NCI-H82 (cell line): ENCODE measurements at places on chromosomes 11 and 22.
A peak's percentile ranks its signal among the peaks of the same experiment; 100 is the strongest.

DNA sequence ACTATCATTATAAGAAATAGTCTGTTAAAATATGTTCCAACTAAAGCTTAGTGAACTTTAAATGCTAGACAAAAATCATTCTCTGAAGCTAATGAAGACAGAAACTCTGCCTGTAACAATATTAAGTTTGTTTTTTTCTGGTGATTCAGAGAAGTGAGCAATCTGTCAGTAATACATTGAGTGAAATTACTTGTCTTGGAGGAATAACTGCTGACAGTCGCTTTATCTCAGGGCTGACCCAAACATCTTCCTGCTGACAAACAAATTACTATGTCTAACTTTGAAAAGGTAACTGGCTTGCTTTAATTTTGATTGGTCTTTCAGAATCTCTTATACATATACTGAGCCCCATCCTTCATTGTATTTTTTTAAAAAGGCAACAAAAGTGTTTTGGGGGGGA is 264.5 kb downstream of the SOX6 start:
- no peak for DNase-seq

DNA sequence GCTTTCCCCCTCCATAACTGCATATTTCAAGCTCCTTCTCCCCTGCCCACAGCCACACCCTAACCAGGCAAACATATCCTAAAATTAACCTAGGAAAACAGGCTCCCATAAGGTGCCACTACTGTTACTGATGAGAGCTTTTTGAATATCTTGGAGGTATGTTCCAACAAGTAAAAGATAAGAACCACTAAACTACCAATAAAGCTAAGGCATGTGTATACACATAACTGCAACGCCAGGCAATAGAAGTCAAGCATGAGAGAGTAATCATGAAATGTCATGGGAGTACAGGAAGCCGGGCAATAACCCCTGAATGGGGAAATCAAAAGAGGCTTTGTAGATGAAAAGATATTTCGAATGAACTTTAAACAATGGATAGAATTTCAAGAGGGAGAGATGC is 9.3 kb downstream of the MMP13 start:
- no peak for DNase-seq

DNA sequence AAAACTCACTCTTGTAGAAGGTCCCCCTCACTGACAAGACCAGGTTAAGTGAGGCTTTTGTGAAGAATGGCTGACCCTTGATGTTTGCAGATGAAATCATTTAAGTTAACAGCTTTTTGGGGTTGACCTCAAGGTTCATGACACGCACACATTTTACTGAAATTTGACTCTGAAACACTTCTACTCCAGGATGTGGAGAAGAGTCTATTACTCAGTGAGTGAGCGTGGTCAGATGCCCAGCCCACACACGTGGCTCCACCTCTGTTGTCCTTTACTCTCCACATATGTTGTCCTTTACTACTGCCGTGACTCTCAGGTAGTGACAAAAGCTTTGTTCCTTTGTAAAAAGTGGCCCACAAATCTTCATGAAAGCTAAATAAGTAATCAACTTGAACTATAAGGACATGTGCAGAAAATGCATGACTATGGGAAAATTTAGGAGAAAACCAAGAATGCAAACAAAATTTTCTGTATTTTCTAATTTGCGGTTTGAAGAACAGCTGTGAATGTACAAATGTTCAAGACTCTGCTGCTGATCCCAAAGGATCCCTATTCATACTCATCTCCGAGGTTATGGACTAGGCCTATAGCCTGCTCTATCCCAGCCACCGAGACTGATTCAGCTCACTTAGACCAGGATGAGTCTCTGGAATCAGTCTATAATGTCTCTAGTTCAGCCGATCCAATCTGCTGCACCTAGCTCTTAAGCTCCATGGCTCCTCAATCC is 22.4 kb downstream of the XRRA1 start:
- no peak for DNase-seq

DNA sequence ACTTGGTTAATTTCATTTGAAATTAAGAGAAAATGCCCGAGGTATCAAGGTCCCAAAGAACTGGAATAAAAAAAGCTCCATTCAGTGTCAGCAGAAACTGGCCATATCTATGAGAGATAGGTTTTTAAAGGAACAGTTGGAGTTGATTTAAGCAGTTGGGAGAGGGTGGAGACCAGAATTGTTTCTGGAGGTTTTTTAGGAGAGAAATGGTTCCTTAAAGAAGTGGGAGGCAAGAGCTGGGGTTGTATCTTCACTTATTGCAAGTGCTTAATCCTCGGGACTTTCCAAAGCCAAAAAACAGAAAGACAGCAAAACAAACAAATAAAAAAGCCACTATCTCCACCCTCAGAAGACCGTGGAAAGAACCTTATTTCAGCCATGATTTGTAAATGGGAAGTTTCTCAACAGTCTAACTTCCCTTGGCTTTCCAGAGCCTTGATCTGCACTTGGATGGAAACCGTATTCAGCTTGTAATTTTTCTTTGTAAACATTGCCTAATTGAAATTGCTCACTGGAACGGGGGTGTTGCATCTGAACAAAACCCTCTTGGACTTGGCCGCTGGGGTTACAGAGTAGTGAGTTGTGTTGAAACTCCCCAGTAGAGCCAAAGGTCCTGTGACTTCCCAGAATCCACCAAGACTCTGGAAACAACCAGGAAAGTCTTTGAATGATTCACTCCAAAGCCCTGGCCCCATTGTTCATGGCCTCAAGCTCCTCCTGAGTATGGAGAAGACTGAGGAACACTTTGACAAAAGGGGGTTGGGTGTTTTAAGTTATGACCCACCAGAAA is 115.6 kb downstream of the SLC1A2 start:
- no peak for DNase-seq

- DNase-seq: no peak
These were observed 12.8 kb upstream of the TESMIN start for GRCh38 chr11:68763926-68764657.

DNA sequence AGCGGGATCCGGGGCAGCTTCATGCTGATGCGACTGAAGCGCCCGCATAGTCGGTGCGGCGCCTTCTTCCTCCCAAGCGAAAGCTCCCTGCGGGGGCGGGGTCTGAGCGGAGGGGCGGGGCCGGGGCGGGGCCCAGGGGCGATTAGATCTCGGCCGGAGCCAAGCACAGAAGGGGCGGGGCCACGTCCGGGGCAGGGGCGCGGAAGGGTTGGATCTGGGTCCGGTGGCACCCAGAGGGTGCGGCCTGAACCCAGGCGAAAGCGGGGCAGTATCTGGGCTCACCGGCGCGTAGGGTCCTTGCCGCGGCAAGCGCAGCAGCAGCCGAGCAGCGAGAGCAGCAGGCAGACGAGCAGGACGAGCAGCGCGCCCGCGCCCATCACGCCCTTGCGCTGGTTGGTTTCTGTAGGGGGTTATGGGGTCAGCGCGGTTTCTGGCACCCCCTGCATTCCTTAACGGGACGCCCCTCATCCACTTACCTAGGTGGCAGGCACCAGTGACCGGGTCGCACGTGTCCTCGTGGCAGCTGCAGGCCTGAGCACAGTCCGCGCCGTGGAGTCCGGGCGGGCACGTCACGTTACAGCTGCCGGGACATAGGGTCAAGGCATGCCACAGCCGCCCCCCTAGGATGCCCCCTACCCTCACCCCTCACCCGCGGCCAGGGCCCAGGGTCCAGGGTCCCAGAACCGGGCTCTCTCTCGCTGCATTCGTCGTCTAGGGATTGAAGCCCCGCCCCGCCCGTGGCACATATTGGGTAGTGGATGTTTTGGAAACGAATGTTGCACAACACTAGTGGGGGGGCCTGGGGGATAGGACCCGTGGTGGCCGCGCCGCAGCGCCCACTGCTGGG is 8.1 kb downstream of the SCARF2 start:
- DNase-seq: no peak

DNA sequence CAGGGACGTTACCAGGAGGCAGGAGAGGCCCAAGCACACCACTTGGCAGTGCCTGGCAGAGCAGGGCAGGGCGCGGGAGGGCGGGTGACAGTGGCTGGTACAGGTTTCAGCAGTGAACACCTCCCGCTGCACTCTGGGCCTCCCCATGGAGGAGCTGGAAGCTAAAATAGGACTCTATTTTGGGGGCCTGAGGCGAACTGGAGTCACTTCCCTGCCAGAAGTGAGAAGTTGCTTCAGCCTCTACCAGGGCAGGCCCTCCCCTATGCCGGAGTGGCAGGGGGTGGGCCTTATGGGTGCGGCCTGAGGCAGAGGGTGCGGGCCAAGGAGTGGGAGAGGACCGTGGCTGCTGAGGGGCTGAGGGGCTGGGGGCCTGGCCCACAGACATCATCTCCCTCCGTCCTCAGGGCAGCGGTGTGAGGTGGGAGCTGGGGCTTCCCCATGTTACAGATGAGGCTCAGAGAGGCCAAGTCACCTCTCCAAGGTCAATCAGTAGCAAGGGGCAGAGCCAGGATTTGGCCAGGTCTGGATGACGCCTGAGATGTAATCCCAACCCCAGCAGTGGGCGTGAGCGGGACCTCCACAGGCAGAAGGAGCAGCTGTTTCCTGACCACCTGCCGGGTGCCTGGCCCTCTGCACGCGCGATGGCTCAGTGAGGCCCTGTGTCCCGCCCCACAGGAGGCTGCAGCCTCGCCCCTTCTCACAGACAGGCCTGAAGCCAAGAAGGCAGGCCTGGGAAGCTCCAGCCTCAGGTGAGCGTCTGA is 39.3 kb downstream of the KCNJ4 start:
- peak; percentile 54 for DNase-seq

DNA sequence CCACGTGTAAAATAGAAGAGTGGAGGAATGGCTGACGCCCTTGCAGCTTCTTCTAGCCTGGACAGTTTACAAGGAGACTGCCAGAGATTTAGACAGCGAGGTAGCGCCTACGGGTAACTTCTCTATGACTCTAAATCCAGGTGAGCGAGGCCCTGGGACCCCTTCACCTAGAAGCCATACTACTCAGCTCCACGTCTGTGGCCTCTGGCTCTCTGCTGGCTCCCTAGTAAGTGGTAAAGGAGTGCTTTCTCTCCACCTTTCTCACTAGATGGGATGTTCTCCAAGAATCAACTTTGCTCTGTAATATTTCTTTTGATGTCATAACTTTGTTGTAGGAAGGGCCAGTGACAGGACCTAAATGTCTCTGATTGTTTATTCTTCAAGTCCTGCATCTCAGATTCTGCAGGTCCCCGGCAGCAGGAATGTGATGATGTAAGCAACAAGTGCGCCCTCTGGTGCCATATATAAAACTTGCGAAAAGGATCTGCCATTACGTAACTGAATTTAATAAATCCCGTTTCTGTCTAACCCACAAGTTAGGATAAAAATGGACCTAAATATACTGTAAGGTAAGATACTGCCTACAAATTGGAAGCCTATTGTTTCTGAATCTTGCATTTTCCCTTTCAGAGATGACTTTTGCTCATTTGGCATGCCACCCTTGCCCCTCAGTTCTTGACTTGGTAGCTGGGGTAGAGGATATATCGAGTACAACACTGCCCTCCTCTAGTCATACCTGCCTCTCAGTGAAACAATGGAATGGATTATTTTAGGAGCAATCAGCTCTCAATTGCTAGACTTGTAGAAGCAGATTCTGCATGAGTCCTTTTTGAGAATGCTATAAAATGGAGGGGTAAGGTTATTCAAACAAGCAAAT is 11.0 kb upstream of the PTPN5 start:
- DNase-seq: peak; percentile 70

DNA sequence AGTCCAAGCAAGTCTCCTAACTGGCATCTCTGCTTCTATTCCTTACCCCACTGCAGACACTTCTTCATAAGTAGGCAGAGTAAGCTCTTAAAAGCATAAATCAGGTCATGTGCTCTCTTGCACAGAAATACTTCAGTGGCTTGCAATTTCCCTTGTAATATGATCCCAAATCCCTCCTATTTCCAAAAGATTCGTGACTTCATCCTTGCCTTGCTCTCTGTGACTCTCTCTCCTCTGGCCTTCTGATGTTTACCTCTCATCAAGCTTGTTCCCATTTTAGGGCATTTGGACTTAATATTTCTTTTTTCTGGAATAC is 37.4 kb upstream of the NCR3LG1 start:
- no peak for DNase-seq

DNA sequence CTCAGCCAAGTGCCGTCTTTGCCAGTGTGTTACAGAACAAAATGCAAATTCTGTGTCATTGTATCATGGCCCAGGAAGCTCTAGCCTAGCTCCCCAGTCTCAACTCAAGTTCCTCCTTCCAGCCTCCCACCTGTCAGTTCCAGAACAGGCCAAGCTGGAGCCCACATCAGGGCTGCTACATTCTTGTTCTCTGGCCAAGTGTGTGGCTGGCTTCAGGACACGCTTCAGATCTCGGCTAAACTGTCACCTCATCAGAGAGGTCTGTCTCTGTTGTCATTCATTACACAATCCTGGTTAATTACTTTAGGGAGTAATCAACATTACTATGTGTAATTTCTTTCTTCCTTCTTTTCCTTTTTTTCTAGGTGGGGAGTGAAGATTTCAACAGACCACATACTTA is 347.0 kb upstream of the SYN3 start:
- no peak for DNase-seq

DNA sequence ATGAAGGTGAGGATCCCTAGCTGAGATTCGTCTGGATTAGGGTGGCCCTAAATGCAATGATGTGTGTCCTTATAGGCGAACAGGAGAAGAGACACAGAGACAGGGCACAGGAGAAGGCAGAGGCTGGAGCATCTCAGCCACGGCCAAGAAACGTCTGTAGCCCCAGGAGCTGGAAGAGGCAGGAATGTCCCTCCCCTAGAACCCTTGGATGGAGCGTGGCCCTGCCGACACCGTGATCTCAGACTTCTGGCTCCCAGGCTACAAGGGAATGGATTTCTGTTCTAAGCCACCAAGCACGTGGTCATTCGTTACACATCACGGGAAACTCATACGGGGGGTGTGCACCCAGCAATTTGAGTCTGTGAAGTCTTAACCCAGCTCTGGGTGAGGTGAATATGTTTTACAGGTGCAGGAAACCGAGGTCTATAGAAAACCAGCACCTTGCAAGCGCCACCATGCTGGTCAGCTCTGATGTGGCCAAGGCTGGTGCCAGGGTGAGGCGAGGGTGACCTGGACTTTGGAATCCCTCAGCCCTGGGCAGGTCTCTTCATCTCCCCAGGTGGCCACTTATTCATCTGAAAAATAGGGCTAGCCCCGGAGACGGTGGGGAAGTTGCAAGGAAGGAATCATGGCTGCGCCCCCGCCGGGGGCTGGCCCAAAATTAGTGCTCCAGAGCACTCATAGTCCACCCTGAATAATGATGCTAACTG is 89.5 kb upstream of the FGF3 start:
- no peak for DNase-seq

GRCh38 chr11:72573855-72574445 is 100.3 kb downstream of the PDE2A start:
- no peak for DNase-seq

DNA sequence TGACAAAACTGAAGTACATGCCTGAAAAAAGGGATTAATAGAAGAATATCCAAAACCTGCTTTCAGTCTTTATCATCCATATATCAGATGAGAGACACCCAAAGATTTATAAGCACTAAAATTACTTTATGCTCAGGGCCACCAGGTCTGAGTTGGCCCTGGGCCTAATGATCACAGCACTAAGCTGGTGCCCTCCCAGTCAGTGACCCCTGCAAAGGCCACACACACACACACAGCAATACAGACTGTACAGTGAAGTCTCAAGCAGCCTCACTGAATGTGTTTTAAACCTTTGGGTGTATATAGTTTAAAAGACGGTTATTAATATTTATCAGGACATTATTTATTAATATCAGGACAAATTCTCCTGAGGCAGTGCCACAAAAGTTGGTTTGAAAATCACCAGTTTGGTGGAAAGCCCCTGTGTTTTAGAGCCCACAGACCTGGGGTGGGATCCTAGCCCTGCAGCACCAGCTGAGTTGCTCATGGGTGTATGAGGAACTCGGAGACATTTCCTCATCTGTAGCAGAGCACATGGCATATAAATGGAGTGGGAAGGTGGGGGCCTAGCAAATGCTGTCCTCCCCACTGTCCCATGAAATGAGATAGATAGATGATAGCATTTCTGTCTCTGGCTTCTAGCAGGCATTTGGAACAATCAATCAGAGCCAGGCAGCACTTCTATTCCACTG is 48.4 kb upstream of the HORMAD2 start:
- no peak for DNase-seq
